ENCODE measurements at places on chromosomes 3 and 15.
A peak's percentile ranks its signal among the peaks of the same experiment; 100 is the strongest.

- DNase-seq: no peak
Measured at GRCh38 chr3:194087280-194087679, 48.7 kb upstream of the HES1 start.

DNA sequence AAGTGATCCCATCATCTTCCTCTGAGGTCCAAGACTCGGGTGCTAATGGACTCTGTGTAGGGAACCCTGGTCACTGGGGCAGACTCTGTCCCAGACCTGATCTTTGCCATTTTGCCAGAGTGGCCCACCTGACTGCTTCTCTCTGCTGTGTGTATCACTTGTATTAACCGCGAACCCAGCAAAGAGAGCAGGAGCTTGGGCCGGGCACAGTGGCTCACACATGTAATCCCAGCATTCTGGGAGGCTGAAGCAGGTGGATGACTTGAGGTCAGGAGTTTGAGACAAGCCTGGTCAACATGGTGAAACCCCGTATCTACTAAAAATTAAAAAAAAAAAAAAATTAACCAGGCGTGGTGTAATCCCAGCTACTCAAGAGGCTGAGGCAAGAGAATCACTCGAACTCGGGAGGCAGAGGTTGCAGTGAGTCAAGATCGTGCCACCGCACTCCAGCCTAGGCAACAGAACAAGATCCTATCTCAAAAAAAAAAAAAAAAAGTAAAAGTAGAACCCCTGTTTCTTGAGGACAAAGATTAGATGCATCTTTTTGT, 32.9 kb upstream of the CYP11A1 start:
- DNase-seq: no peak

DNA sequence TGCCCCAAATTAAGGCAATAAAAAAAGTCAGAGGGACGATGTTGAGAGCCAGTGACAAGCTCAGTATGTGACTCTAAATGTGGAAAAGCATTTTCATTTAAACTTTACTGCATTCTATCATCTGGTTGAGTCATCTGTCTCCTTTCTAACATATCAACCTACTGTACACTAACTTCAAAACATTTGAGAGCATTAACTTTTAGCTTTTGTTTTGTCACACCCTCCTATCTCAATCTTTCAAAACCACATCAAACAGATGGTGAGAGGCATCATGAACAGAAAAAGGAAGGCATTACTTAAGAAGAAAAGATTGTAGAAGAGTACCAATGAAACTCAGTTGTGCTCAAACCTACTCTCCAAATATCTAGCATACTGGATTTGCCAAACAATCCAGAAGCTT, 4.8 kb downstream of the LRRC58 start:
- DNase-seq: no peak

DNA sequence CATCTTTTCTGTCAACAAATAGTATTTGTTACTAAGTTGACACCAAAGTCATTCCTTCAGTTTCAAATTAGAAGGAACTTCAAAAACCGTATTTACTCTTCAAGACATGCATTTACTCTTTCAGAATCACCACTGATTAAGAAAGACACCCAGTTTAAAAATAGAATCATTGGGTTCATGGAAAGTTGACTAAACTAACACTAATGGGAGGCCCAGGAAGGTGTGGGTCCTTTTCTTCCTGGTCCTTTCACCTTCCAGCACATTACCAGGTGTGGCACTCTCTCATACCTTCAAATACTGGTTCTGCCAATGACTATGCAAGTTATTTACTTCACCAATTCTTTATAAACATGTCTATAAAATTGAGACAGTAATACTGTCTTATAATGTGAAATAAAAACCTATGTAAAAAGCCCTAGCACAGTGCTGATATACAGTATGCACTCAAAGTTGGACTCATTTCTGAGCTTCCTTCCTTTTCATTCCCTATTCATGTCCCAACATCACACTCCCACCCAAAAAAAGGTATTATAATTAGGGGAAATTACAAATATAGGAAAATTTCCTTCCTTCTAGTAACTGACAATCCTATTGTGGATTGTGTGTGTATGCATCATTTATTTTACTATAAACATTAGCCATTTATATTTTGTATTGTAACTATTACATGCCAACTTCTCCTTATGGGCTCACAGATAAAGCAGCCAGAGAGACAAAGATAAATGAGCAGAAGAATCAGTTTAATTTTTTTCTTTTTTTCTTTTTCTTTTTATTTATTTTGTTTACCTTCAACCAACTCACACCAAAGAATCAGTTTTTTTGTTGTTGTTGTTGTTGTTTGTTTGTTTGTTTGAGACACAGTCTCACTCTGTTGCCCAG, 48.9 kb downstream of the LRRFIP2 start:
- no peak for DNase-seq

- DNase-seq: no peak
Measured at GRCh38 chr3:126472277-126473006, 3.2 kb downstream of the ZXDC start.

DNA sequence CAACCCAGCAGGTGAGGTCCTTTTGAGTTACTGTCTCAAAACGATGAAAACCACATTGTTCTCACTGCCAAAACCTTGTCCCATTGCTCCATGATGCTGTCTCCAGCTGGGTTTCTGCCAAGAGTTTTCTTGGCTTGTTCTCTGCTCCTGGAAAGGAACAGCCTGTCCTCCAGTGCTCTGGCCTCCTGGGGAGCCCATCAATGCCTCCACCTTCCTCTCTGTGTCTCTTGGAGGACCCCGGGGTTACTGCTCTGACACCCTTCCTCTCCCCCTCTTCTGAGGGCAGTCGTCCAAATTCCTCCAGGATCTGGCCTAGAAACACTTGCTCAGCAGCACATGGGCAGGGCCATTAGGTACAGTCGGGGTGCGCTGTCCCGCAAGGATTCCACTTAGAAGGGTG, 63.9 kb upstream of the RGMA start:
- DNase-seq: no peak

- DNase-seq: no peak
Measured at GRCh38 chr3:63571682-63572081, 80.8 kb upstream of the SNTN start.

GRCh38 chr3:117600112-117600511, 890.5 kb downstream of the TUSC7 start:
- no peak for DNase-seq

- DNase-seq: no peak
Measured at GRCh38 chr3:65560133-65560532, 478.6 kb downstream of the MAGI1 start.

DNA sequence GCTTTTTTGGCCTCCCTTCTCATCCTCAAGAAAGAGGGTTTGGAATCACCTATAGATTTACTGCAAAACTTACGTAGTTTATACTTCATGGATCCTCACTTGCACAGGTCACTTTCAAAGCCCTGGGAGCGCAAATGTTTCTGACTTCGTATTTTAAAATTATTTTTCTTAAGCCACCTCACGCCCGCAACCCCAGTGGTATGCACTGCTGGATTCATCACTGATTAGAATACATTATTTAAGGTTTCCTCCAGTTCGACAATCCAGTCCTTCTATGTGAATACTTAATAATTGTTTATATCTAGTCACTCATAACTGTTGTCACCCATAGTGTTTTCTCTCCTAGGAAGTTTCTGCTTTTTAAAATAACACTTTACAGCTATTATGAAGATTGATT, 339.9 kb downstream of the CHL1 start:
- no peak for DNase-seq

DNA sequence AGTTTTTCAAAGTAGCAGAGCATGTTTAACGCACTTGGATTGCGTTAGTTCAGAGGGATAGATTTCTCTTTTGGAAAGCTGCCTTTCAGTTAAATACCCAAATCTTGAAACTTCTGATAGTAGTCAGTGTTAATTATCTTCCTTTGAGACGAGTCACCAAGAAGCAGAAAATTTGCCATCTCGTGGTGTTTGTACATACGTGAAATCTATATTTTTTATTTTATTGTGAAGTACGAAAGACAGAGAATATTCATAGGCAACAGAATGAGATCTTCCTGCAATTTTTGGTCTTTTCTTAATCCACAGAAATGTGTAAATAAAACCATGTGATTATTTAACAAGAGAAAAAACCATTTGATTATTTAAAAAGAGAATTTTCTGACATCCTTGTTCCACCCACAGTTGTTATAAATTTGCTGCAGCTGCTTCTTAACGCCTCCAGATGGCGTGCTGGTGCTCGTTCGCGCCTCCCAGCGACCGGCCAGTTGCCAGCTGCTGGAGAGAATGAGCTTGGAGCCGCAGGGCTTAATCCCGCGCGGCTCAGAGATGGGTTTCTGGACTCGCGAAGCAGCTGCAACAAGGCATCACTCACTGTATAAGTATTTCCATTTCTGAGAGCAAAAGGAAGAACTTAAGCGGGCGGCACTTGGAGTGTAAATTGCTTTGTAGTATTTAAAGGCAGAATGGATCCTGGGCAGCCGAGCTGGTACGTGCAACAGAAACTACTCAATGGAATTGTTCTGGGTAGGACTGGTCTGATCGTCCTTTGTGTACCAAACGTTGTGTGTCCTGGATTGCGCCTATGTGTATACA, 10.5 kb upstream of the SLITRK3 start:
- DNase-seq: peak; percentile 68

DNA sequence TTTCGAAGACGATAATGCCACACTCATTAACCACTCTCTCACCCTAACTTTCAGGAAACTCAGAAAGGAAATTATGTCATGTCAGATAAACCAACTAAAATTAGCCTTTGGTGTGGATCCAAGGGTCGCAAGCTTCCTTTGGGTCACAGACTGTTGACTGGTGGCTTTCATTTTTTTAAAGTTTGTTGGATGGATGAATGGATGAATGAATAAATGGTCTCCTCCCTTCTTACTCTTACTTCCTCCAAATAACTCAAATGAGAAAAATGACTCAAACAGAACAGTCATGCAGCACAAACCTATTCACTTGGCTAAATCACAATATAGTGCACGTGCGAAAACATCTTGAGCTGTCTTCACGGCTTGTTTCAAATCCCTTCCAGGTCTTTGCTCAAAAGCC, 82.9 kb upstream of the HACD2 start:
- DNase-seq: no peak

DNA sequence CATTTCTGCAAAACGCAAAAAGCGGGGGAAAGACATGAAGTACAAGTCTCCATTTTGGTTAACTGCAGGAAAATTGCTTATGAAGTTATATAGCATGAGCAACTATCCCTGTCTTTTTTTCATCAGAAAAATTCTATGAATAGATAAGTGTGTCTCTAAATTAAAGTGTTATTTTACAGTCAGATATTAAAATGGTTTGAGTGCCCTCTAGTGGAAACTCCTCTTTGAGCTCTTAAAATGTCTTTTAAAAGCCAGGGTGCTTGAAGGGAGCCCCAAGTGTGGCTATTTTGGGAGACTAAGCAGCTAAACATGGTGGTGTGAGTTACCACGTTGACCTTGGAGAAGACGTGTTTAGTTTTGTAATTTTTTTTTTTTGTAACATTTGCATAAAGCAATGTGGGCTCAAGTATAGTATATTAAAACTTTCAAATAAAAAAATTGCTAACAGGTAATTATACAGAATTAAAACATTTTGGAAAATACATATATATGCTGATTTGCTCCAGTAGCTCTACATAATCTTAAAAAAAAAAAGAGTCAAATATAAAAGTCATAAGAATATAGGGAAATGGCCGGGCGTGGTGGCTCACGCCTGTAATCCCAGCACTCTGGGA, 77.2 kb downstream of the PPP2R3A start:
- peak; percentile 58 for DNase-seq

DNA sequence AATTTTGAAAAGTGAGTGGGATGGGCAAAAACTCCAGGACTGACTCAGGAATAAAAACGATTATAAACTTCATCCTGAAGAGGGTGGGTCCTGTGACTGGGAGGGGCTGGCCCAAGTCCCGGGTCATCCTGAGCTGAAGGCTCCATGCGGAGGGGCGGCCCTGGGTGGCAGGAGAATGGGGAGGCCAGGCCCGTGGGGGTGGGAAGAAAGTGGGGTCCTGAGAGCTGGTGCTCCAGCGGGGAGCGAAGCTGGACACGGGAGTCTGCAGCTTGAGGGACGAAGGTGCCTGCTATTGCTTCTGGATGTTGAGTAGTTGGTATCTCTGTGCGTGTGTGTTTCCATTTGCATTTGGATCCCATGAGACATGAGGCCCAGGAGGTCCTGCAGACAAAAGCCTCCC, 4.7 kb upstream of the OCA2 start:
- no peak for DNase-seq

DNA sequence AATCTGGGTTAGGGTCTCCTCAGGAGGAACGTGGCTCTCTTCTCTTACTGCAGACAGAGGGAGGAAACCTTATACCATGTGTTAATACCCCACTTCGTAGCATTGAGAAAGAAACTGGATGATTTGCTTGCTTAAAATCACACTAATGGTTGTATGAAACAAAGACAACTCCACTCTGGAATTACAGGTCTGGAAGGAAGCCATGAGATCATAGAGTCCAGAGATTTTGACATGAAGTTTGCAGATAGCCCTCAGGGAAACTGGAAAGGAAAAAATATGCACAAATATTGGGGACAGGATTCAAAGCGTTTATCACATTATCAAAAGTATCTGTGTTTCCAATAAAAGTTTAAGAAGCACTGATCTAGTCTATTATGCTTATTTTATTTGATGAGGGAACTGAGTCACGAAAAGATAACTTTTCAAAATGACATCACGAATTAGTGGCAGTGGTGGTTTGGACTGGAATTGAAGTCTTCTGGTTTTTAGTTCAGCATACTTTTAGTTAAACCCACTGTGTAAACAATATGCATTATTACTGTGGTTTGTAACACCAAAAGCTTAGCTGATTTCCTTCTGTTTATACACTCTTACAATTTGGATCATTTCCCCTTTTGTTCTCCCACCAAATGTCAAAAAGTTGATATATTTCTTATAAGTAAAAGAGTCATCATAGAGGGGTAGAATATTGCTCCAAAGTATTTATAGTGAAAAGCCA, 16.8 kb downstream of the FGF7 start:
- DNase-seq: no peak
